Tracheal epithelial cell (primary cell): ENCODE measurements at places on chromosomes 5 and 9. TPM values are rescaled to one million over a fixed set of nuclear protein-coding genes. Genes with fewer than 3 reads are reported as not detected.

The PLEKHG4B gene
- 0.48 TPM in 1 of 2 replicates, not detected in the other for total RNA-seq

The PRR16 gene
- total RNA-seq = 0.48 TPM in 1 of 2 replicates, not detected in the other

The ATP10B gene
- 0.96 and 1.3 TPM in 2 replicates for total RNA-seq

The GPRIN1 gene
- 1.9 and 9.6 TPM in 2 replicates for total RNA-seq

The OR13C4 gene
- total RNA-seq = not detected in 2 replicates

The DHFR gene
- 2.6 and 4.8 TPM in 2 replicates for total RNA-seq

The SLC34A3 gene
- total RNA-seq = not detected in 2 replicates

The HEMGN gene
- total RNA-seq = not detected in 2 replicates

The TMEFF1 gene
- total RNA-seq = 0.21 and 1.7 TPM in 2 replicates

The TMEM252 gene
- total RNA-seq = not detected in 2 replicates

The DCAF10 gene
- 45.3 and 48.2 TPM in 2 replicates for total RNA-seq

The CATSPER3 gene
- under 0.01 TPM in 1 of 2 replicates, not detected in the other for total RNA-seq

The ZNF658 gene
- total RNA-seq = 2.7 and 5.3 TPM in 2 replicates

The OLFML2A gene
- 20.2 and 25.1 TPM in 2 replicates for total RNA-seq

The BHMT2 gene
- total RNA-seq = 3.9 TPM in 1 of 2 replicates, not detected in the other

The S1PR3 gene
- total RNA-seq = under 0.01 and 4.1 TPM in 2 replicates

The SPINK6 gene
- not detected in 2 replicates for total RNA-seq

The SMARCA2 gene
- 22.7 and 56.3 TPM in 2 replicates for total RNA-seq

The FSD1L gene
- 3.2 and 4.8 TPM in 2 replicates for total RNA-seq

The PCA3 gene
- not detected in 2 replicates for total RNA-seq

The ERAP2 gene
- total RNA-seq = 34.3 and 59.0 TPM in 2 replicates

The AIF1L gene
- 2.1 and 63.4 TPM in 2 replicates for total RNA-seq

The DIPK1B gene
- total RNA-seq = 0.43 and 5.3 TPM in 2 replicates

The ORM2 gene
- total RNA-seq = not detected in 2 replicates

The RORB gene
- total RNA-seq = under 0.01 and 0.21 TPM in 2 replicates
